ENCODE measurements at places on chromosomes 2 and 18.

DNA sequence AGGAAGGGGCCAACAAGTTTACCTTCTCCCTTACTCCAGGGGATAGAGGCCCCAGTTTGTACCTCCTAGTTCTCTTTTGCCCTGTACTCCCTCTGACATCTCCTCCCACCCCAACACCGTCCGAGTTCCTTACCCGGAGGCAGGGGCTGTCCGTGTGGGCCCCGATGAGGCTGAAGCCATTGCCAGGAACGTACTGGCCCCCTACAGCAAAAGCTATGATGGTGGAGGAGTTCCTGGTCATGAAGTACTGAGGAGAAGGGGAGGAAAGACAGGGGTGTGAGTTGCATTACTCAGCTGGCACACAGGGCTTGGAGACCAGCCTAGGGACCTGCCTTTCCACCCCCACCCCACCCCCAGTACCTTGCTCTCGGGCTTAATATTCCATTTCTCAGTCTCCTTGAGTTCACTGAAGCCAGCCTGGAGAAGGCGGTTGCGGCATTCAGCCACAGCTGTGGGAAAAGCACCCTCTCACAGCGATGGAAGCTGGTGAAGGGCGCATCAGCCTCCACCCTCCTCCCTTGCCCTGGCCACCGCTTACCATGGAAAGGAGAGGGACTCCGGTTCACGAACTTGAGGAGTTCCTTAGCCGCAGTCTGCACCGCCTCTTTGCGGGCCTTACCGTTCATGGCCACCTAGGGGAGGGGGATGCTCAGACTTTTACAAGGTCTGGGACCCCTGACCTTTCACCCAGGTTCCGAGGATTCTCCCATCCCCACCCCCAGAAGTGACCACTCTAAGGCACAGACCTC lies 1.0 kb downstream of the DNPEP start:
- no peak for DNase-seq

DNA sequence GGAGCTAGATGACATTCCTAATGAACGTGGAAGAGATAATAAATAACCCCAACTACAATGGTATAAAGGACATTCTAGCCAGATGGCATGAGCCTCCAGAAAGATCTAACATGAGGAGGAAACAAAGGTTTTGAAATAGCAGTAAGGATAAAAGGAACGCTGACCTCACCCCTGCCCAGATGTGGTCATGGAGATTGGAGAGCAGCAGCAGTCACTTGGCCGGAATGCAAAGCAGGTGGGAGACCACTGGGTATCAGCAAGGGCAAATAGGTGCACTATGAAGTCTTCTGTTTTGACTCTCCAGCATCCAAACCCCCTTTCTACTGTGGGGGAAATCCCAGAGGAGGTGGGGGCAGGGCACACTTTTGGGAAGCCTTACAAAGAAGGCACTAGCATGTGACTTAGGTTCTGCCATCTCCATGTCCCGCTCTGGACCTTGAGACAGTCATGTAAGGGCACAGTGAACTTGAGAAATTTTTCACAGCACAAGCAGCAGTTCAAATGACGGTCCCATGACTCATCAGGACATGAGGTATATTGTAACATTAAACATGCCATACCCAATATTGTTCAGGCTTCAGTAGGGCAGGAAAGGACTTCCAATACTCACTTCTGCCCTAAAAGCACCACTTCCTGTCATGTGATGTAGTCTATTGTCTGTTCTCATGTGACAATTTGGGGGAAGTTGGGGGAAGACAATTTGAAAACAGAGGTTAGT lies 55.2 kb downstream of the METTL4 start:
- DNase-seq, result no peak

- DNase-seq, result no peak
Observed at GRCh38 chr2:25411281-25411680, 69.6 kb upstream of the DNMT3A start.

DNA sequence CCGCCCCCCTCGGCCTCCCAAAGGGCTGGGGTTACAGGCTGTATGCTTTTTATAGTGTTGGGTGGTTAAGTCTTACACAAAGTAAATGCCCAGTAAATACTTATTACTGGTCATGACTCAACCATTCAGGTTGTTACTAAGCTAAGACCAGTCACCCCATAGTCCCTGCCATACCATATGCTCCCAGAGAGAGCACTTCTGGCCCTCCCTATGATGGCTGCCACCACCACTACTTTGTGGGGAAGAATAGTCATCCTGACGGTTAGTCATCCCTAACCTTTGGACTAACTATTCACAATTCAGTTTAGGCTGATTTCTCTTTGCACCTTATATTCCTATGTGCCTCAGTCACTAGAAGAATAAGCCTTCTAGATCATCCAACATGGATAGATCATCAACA lies 42.0 kb upstream of the MSH2 start:
- DNase-seq, result no peak

- no peak for DNase-seq
Observed at GRCh38 chr2:5734859-5735520, 42.8 kb downstream of the SOX11 start.

DNA sequence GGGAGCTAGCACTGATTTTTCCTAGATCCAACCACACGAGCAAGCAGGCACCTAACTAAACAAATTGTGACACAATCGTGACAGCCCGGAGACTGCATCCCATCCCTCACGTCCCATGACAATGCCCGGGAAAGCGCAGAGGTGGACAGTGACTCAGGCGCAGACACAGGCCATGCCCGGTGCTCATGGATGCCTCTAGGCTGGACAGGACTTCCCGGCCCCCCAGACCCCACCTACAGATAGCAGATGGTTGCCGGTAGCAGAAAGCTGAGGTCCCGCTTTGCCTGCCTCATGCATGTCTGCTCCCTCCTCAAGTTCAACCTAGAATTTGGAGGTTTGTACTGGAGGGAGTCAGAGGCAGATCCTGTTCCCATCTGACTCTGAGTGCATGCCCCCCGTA lies 81.0 kb downstream of the TPO start:
- no peak for DNase-seq

GRCh38 chr2:204900910-204901309 lies 355.6 kb downstream of the PARD3B start:
- DNase-seq, result no peak

DNA sequence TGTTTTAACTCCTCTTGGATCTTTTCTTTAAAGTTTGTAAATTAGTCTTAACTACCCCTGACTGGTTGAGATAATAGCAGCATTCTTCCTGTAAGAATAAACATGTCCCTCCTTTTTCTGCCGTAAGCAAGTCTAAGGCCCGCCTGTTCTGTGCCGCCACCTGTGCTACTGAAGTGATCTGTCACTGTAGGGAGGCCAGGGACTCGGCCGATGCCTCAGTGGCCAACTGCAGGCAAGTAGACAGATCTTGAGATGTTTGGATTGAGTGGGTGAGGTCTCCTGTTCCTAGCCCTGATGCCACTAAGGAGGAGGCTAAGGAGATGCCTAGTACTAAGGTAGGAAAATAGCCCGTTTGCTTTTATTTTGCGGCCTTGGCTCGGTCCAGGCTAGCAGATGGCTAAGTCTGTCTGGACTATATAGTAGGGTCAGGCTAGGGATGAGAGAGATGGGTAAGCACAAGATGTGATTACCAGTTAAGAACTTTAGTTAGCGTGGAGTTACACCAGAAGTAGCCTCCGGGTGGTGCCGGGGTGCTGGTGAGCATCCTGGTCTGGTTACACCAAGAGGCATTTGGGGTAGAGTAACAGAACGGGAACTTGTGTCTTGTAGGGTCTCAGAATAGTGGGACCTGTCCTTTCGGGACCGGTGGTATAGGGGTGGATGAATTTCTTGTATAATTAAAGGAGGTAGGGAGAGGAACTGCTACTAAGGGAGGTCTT lies 584.2 kb downstream of the SUCLG1 start:
- no peak for DNase-seq

DNA sequence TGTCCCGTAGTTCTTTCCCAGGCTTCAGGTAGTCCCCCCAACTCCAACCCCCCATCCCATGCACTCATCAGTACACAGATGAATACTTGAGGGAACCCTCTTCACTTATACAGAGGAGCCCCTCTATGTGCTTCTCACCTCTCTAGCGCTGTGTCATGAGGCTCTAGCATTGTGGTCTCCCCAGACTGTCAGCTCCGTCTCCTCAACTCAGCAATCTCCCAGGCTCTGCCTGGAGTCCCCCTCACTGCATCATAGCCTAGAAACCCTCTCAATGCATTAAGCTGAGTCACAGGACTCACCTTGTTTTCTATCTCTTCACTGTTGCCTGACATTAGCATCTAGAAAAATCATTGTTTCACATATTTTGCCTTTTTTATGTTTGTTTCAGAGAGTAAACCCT lies 20.2 kb upstream of the PRKCE start:
- no peak for DNase-seq

DNA sequence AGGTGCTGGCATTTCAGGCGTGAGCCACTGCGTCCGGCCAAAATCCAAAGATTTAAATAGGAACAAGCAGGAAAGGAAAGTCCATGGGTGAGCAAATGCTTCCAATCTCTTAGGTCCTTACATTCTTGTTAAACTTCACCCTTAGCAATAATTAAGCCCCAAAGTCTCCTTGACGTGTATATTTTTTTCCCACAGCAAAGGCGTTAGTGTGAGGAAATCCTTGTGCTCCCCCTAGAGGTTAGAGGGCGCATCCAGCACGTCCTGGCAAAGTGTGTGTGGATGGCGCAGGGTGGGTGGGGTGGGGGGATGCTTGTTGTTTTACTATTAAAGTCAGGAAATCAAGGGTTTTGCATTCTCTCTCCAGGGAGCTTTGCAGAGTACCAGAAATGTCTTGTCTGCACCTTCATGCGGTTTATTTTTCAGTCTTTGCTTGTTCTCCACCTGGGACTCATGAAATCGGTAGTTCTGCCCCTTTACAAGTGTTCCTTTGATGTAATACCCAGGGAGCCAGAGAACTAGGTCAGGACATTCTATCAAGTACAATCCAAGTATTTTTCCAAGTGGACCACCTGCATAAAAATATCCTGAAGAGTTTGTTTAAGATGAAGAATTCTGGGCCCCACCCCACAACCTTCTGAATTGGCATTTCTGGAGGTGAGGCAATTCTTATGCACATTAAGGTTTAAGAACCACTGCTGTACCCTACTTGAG lies 22.2 kb upstream of the ITSN2 start:
- DNase-seq, result peak; percentile 70

DNA sequence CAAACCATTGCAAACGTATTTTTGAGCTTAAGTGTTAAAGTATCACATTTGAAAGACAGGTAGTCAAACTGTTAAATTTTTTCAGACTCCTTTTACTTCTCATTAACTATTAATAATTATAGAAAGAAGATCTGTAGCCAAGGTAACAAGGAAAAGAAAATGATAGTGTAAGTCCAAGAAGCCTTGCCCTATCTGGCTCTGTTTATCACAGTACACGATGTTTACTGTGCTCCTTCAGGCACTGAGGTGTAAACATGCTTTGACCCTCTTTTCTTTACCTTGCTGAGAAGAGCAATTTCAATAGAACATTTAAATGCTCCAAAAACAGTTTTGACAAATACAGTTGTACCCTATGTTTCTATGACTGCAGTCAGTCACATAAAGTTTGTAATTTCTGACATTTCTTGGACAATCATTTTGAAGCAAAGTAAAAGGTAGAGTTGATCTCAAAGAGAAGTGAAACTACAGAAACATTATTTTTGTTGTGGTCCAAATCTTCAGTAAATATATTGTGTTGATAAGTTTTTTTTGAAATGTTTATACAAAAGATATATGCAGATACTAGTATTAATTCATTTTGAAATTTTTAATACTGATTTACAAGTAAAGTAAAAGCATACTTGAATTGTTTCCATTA lies 152.6 kb upstream of the KYNU start:
- no peak for DNase-seq

DNA sequence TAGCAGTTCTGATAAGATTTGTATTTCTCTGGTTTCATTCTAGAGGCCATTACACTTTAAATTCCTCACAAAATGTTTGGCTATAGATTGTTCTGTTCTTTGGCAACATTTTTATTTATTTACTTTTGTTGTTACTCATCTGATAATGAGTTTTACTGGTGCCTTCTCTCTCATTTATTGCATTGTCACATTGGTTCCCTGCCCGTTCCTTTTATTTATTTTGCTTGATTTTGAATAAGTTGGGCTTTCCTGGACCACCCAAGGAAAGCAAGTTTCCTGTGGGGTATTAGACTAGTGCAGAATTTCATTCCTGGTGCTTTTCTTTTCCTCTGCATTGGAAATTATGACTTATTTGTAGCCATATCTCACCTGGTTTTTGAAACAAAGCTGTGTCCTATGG lies 232.0 kb downstream of the SOCS6 start:
- DNase-seq, result no peak

DNA sequence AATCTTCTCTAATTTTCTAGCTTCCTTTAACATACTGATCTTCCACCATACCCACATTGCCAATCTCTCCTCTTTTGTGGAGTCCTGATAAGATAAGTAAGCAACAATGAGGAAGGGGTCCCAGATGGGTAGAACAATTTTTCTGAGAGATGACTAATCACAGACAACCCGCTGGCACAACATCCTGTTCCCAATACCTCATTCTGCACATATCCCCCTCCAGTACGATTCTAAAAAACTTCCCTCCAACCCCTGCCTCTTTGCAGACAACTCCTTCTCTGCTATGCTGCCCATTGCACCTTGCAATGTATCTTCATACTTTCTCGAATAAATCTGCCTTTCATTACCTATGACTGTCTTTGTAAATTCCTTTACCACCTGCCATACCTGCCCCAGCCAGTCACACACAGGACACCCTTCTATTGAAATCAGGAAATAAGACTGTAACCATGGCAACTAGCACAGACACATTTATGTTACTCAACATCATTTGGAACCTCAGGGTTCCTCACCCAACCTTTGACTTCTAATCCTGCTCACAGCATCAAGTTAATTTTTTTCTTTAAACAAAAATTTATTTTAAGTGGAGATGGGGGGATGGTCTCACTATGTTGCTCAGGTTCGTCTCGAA lies 7.4 kb upstream of the EXOC6B start:
- no peak for DNase-seq

GRCh38 chr2:133223226-133223625 lies 345.0 kb downstream of the NCKAP5 start:
- DNase-seq, result no peak

DNA sequence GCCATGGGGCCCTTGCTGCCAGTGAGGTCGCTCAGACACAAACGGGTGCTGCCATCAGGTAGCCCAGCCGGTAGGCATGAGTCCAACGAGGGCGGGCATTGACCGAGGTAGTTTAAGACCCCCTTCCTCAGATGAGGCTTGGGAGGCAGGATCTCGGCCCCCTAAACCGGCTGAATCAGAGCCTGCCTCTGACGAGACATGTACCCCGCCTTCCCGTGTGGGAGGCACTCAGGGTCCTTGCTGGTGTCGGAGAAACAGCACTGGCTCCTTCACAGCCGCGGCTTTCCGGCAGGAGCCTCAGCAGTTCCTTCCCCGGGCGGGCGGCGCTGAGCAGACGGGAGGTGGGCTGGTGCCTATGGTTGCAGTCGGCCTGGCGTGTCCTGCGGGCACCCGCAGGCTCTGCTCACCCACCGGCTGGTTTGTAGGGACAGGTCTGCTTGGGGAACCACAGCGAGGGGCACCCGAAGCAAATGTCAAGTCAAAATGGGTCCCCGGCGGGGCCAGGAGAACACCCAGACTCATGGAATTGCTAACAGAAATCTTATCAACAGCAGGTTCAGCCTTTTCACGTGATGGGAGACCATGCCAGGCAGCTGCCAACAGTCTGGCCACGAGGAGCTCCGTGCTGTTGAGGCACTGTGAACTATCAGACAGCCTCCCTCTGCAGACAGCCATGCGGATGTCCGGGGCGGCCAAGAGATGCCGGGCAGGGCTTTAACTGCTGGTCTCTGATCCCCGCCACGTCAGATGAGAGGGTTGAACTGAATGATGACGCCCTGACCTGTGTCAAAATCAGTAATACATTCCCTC lies 2.8 kb downstream of the KCNG2 start:
- DNase-seq, result no peak

GRCh38 chr2:176464886-176465564 lies 195.8 kb downstream of the MTX2 start:
- no peak for DNase-seq

GRCh38 chr2:177983183-177983788 lies 89.3 kb downstream of the PDE11A start:
- DNase-seq, result peak; percentile 50
